ENCODE measurements at places on chromosomes 12 and 14.

DNA sequence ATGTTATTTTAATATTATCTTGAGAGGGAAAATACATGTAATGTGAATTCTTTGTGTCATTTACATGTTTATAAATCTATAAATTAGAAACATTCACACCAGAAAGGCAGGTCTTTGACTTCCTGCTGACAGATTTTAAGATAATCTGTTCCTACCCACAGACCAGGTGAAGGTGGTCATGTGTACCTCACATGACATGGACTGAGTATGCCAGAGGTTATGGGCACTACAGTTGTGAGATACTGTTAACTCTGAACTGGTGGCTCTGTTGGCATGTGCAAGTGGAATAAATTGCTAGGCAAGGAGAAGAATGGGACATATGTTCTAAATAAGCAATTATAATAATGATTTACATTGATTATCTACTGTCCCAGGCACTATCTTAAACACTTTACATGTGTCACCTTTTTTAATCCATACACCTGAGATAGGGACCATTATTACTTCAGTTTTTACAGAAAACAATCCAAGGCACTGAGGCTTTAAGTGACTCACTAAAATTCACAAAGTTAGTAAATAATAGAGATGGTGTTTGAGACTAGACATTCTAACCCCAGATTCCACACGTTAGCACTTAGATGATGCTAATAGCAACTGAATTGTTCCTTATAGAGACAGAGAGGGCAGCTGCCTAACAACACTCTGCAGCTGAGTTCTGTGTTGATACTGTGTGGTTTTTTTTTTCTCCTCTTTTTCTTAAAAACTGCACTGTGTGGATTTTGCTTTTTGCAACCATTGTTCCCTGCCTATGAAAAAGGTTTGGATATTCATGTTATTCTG, 23.8 kb downstream of the SLC16A7 start:
- no peak overlapping the region for H3K4me3 ChIP-seq
- DNase-seq, result no peak
- no peaks in the 10 kb centered on the region for H3K36me3 ChIP-seq
- no peaks in the 10 kb centered on the region for H3K27me3 ChIP-seq

DNA sequence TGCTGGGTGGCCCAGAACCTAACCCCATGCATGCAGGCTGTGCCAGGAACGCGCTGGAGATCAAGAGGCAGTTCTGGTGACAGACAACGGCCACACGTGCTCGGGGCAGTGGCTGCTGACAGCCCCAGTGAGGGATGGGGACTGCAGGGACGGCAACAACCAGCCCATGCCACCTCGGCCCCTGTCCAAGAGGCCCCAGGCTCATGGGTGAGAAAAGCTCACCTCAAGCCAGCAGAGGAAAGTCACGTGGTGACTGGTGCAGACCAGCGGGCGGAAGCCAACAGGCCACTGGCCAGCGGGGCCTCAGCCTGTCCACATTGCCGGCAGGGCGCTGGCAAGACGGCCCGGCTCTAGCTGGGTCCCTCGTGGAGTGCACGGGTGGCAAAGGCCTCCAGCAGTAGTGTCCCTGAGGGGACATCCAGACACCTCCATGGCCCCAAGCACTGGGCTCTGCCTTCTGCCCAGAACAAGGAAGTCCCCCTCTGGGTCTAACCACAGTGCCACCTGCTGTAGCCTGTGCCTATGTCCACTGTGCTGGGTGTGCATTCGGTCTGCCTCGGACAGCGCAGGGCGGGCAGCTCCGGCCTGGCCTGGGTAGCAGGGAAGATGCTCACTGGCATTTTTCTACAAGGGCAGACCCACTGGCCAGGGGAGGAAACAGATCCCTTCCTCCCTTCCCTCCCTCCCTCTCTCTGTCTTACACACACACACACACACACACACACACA, 134.1 kb downstream of the NCOR2 start:
- H3K36me3 ChIP-seq, result no peaks in the 10 kb centered on the region
- no peaks in the 10 kb centered on the region for H3K4me1 ChIP-seq
- H3K4me3 ChIP-seq, result no peak overlapping the region
- no peak overlapping the region for H3K27ac ChIP-seq

DNA sequence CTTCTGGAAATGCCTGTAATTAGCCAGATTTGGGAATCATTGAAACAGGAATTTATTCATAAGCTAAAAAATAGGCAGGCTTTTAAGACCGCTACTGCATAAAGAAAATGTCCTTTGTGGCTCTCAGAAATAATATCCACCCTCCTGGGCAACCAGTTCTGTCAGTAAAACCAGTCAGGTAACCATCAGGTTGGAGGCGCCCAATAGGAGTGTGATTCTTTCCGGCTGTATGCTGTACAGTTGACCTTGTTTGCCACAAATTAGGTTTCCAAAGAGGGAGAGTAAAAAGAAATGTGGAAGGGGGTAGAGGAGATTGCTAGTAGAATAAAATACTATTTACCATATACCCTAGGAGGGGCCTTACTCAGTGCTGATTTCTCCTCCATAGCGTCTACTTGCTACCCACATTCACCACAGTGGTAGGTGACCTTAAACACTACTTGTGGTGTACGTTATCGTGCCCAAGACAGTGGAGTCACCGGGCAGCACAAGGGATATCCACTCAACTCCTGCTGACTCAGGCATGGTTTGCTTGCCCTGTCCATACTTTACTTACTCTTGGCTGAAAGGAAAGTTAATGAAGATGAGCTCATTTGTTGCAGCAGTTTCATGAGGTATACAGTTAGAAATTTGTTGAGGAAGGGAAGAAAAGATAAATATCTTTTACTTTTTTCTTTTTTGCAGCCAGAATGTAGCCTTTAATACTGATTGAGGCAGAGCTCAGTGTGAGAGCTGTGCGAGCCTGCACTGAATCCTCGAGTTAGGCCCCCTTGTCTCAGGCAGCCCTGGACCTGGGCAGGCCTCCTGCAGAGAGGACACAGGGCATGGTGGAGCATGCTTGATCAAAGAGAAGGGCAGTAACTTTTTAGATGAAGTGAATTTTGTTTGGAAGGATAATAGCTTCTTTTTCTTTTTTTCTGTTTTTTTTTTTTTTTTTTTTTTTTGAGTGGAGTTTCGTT, 76.7 kb downstream of the DIP2B start:
- H3K4me3 ChIP-seq, result no peak overlapping the region
- H3K27me3 ChIP-seq, result no peaks in the 10 kb centered on the region
- peaks cover 8% of the 10 kb centered on the region for H3K4me1 ChIP-seq
- DNase-seq, result no peak
- H3K27ac ChIP-seq, result no peak overlapping the region
- no peaks in the 10 kb centered on the region for H3K36me3 ChIP-seq

- H3K4me3 ChIP-seq, result no peak overlapping the region
- DNase-seq, result no peak
- H3K36me3 ChIP-seq, result peaks cover 5% of the 10 kb centered on the region
- no peaks in the 10 kb centered on the region for H3K27me3 ChIP-seq
- H3K4me1 ChIP-seq, result no peaks in the 10 kb centered on the region
- H3K27ac ChIP-seq, result no peak overlapping the region
These were observed 6.9 kb downstream of the LETMD1 start for GRCh38 chr12:51055060-51055459.

GRCh38 chr12:2475984-2476383, 318.8 kb upstream of the FKBP4 start:
- DNase-seq, result no peak
- no peak overlapping the region for H3K4me3 ChIP-seq
- H3K27ac ChIP-seq, result no peak overlapping the region
- no peaks in the 10 kb centered on the region for H3K36me3 ChIP-seq
- no peaks in the 10 kb centered on the region for H3K4me1 ChIP-seq
- H3K27me3 ChIP-seq, result no peaks in the 10 kb centered on the region

- H3K4me3 ChIP-seq, result no peak overlapping the region
- H3K27ac ChIP-seq, result no peak overlapping the region
- DNase-seq, result no peak
- no peaks in the 10 kb centered on the region for H3K27me3 ChIP-seq
- H3K4me1 ChIP-seq, result no peaks in the 10 kb centered on the region
These were observed 94.1 kb downstream of the MSRB3 start for GRCh38 chr12:65372574-65372973.

DNA sequence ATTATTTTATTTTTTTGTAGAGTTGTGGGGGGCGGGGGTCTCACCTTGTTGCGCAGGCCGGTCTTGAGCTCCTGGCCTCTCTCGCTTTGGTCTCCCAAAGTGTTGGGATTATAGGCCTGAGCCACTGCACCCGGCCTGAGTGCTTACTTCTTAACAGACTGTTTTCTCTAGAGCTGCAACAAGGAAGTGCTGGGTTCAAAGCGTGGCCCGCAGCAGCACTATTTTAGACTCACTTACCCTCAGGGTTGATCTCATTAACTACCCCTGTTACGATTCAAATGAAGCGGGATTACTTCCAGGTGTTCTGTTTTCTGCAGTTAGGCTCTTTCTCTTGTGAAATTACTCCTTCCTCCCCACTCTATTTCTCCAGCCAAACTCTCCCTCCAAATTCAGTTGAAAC, 8.7 kb downstream of the A2ML1 start:
- no peak overlapping the region for H3K4me3 ChIP-seq
- no peak for DNase-seq
- H3K4me1 ChIP-seq, result no peaks in the 10 kb centered on the region
- H3K27ac ChIP-seq, result no peak overlapping the region
- H3K27me3 ChIP-seq, result no peaks in the 10 kb centered on the region
- H3K36me3 ChIP-seq, result no peaks in the 10 kb centered on the region

GRCh38 chr12:44143175-44143574, 307.3 kb downstream of the TMEM117 start:
- no peak overlapping the region for H3K4me3 ChIP-seq
- H3K36me3 ChIP-seq, result no peaks in the 10 kb centered on the region
- no peaks in the 10 kb centered on the region for H3K27me3 ChIP-seq
- H3K4me1 ChIP-seq, result no peaks in the 10 kb centered on the region
- DNase-seq, result no peak

All from naive thymus-derived CD4-positive, alpha-beta T cell (primary cell).